Nucleus accumbens (tissue), 56 donors: ENCODE measurements at places on chromosomes 4 and X.

GRCh38 chr4:111806331-111806730 is 338.9 kb upstream of the FAM241A start:
- no peak for DNase-seq

DNA sequence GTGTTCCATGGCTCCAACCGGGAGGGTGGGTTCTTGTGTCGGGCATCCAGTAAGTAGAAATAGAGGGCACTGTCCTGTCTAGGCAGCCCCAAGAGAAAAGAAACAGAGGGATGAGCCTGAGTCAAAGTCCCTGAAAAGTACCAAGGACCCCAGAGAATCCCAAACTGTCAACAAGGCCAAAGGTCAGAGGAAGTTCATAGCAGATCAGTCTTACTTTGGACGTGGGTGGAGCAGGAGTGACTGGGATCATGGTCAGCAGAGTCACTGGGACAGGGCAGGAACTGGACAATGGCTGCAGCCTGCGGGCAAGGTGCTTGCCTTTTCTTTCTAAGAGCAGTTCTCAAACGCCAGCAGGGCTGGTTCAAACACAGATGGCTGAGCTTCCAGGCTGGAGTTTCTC is 17.3 kb downstream of the F11 start:
- no peak for DNase-seq

- DNase-seq: no peak
Observed at GRCh38 chr4:16032396-16032770, 51.4 kb downstream of the PROM1 start.

GRCh38 chrX:40172401-40173142 is 74.8 kb upstream of the BCOR start:
- no peak for DNase-seq

- no peak for DNase-seq
Observed at GRCh38 chr4:128688846-128689437, 120.6 kb upstream of the JADE1 start.

- DNase-seq: no peak
Observed at GRCh38 chrX:112081781-112082652, 559 bp downstream of the TRPC5 start.
